ENCODE measurements at places on chromosomes 3 and 15.

DNA sequence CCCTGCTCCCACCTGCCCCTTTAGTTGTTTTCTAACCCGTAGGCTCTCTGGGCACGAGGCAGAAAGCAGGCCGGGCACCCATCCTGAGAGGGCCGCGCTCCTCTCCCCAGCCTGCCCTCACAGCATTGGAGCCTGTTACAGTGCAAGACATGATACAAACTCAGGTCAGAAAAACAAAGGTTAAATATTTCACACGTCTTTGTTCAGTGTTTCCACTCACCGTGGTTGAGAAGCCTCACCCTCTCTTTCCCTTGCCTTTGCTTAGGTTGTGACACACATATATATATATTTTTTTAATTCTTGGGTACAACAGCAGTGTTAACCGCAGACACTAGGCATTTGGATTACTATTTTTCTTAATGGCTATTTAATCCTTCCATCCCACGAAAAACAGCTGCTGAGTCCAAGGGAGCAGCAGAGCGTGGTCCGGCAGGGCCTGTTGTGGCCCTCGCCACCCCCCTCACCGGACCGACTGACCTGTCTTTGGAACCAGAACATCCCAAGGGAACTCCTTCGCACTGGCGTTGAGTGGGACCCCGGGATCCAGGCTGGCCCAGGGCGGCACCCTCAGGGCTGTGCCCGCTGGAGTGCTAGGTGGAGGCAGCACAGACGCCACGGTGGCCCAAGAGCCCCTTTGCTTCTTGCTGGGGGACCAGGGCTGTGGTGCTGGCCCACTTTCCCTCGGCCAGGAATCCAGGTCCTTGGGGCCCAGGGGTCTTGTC, 48.5 kb downstream of the PGPEP1L start:
- no peak for DNase-seq

GRCh38 chr3:11545186-11545851, 98.4 kb downstream of the VGLL4 start:
- DNase-seq, result no peak

DNA sequence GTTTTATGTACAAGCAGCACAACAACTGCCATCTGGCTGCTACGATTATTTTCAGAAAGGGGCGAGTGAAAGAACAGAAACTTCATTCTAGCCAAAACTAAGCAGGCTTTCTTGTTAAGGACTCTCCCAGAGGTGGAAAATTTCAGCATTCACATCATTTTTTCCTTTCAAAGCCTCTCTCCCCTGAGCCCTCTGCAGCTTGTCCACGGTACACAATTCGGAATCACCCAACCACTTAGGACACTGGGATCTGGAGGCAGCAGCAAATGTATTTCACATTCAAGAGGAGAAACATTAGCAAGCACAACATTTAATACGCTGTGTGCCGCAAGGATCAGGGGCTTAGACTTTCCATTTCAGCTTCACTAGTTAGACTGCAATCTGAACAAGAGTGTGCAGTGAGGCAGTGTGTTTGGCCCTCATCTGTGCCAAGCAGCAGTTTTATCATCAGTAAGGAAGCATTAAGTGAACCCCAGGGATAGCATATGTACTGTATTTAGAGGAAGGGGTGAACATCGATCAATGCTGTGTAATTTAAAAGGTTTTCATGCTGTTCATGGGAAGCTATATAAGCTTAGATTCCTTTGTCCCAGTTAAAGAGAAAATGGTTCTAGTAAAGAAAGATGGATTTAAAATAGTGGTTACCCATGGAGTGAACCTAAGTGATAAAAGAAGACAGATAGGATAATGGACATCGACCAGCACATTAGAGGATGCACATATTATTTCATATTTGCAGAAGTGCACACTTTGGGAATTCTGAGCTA, 504.9 kb downstream of the TBL1XR1 start:
- DNase-seq, result no peak

GRCh38 chr3:190671658-190672057, 157.8 kb downstream of the IL1RAP start:
- no peak for DNase-seq

- DNase-seq, result no peak
Measured at GRCh38 chr15:63990454-63990853, 55.8 kb downstream of the DAPK2 start.

- no peak for DNase-seq
Measured at GRCh38 chr3:120113128-120114116, 19.2 kb upstream of the GSK3B start.

- DNase-seq, result no peak
Measured at GRCh38 chr3:151439652-151440125, 21.2 kb downstream of the IGSF10 start.

GRCh38 chr15:71510763-71511162, 299.6 kb upstream of the NR2E3 start:
- no peak for DNase-seq

GRCh38 chr3:18098960-18099587, 326.1 kb downstream of the SATB1 start:
- no peak for DNase-seq

DNA sequence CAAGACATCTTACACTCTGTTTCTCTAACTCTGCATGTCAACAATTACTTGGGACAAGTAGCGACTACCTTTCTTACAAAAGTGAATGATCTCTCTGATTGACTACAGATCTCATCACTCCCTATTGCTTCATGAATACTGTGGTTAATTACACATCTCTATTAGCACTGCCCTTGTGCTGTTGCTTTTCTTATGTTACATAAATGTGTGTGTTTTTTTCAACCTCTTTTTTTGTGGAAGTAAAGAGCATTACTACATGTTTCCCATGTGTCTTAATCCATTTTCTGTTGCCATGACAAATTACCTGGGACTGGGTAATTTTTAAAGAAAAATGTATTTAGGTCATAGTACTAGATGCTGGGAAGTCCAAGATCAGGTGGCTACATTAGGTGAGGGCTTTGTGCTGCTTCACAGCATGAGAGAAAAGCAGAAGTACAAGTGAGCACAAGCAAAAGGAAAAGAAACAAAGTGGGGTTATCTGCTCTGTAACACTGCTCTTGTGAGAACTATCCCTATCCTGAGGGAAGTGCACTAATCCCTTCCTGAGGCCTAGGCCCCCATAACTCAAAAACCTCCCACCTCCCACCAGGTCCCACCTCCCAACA, 298.2 kb upstream of the SATB1 start:
- no peak for DNase-seq

GRCh38 chr15:93072411-93073394, 16.3 kb downstream of the RGMA start:
- DNase-seq, result no peak

Data from omental fat pad (tissue), 4 donors.